Activated T-cell treated with anti-CD3 and anti-CD28 coated beads for 4 hours (primary cell): ENCODE measurements at places on chromosomes 7 and 10.

- DNase-seq, result no peak
These were observed 119.8 kb downstream of the FAM107B start for GRCh38 chr10:14654821-14655382.

- peak; percentile 9 for DNase-seq
These were observed at the start of gene PYROXD2 for GRCh38 chr10:98414932-98415730. TSS of gene PYROXD2 (minus strand) at chr10:98415182. CDS start at chr10:98415135, 47 bp downstream.

GRCh38 chr7:139871820-139872219 lies 42.8 kb downstream of the TBXAS1 start:
- DNase-seq, result no peak

GRCh38 chr10:28897617-28898464 lies 220.5 kb downstream of the BAMBI start:
- no peak for DNase-seq

- no peak for DNase-seq
These were observed 66.6 kb downstream of the ALOX5 start for GRCh38 chr10:45440511-45441062.

GRCh38 chr10:113683300-113683699 lies 3.6 kb downstream of the CASP7 start:
- no peak for DNase-seq

- DNase-seq, result no peak
These were observed 596.4 kb upstream of the GHITM start for GRCh38 chr10:83542774-83543411.

GRCh38 chr7:8988267-8988666 lies 554.9 kb downstream of the NXPH1 start:
- no peak for DNase-seq

GRCh38 chr10:2978574-2979273 lies 88.6 kb upstream of the PFKP start:
- DNase-seq, result no peak
